ENCODE measurements at places on chromosomes 4 and X. TPM values are rescaled to one million over a fixed set of nuclear protein-coding genes. Genes with fewer than 3 reads are reported as not detected.

ZBTB33 gene
- total RNA-seq: 12.5 TPM

SNX25 gene
- 14.4 TPM for total RNA-seq

YIPF7 gene
- total RNA-seq: not detected

TCEAL2 gene
- not detected for total RNA-seq

NKX6-1 gene
- 1.1 TPM for total RNA-seq

NSUN7 gene
- not detected for total RNA-seq

GSX2 gene
- not detected for total RNA-seq

GRIA2 gene
- total RNA-seq: not detected

PDZD4 gene
- 0.29 TPM for total RNA-seq

NXF2 gene
- total RNA-seq: not detected

MAGEB17 gene
- not detected for total RNA-seq

USP27X gene
- 1.1 TPM for total RNA-seq

EDNRA gene
- not detected for total RNA-seq

SLC6A14 gene
- 0.44 TPM for total RNA-seq

MAGEB1 gene
- not detected for total RNA-seq

REPS2 gene
- 6.9 TPM for total RNA-seq

PLAC1 gene
- total RNA-seq: 0.91 TPM

APLN gene
- total RNA-seq: not detected

TRAM1L1 gene
- total RNA-seq: 0.75 TPM

POU4F2 gene
- not detected for total RNA-seq

PAGE1 gene
- not detected for total RNA-seq

PPM1K gene
- total RNA-seq: 21.0 TPM

PAGE2 gene
- total RNA-seq: not detected

All from MCF 10A (cell line).